ENCODE measurements at places on chromosomes 16 and 17. TPM values are rescaled to one million over a fixed set of nuclear protein-coding genes. Genes with fewer than 3 reads are reported as not detected.

FBXW10B gene
- not detected for total RNA-seq

ABCC1 gene
- total RNA-seq, result 256 TPM

CLCN7 gene
- total RNA-seq, result 177 TPM

GRCh38 chr16:25155553-25156460, 44.3 kb downstream of the LCMT1 start:
- no peak for DNase-seq

DNA sequence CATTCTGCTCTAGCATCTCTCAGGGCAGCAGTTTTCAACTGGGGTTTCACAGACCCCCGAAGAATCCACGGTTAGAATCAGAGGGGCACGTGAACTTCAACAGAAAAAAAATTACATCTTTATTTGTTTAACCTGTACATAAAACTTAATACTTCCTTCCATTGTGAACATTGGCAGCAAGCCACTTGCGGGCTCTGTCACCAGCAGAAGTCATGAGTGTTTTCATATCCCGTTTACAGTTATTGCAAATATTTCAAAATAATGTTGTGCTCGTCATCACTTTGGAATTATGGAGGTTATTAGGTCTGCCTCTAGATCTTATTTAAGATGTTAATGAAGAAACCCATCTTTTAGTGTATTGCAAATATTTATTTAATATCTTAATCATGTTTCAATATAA, 109.8 kb downstream of the SDR42E1 start:
- no peak for DNase-seq

DNA sequence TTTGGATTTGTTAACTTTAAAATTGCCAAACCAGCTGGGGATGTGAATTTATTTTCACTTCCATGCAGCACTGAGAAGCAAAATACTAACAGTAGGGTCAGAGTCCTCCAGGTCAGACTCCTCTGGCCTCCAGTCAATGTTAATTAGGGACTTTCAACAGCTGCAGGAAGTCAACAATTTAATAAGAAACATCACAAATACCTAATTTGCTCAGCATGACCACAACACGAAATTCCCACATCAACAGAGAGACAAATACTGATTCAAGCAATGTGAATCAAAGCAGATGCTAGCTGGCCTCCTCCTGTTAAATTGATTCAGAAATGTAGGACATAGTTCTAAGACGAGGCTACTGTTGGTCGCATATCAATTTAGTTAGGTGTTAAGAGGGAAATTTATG, 111.7 kb downstream of the ABCA8 start:
- no peak for DNase-seq

All from osteocyte (in vitro differentiated cells).